Germinal center (tissue), 1 donor: ENCODE measurements at places on chromosomes 1 and 21.

GRCh38 chr1:24591781-24592180 lies 35.9 kb downstream of the NCMAP start:
- DNase-seq = no peak

DNA sequence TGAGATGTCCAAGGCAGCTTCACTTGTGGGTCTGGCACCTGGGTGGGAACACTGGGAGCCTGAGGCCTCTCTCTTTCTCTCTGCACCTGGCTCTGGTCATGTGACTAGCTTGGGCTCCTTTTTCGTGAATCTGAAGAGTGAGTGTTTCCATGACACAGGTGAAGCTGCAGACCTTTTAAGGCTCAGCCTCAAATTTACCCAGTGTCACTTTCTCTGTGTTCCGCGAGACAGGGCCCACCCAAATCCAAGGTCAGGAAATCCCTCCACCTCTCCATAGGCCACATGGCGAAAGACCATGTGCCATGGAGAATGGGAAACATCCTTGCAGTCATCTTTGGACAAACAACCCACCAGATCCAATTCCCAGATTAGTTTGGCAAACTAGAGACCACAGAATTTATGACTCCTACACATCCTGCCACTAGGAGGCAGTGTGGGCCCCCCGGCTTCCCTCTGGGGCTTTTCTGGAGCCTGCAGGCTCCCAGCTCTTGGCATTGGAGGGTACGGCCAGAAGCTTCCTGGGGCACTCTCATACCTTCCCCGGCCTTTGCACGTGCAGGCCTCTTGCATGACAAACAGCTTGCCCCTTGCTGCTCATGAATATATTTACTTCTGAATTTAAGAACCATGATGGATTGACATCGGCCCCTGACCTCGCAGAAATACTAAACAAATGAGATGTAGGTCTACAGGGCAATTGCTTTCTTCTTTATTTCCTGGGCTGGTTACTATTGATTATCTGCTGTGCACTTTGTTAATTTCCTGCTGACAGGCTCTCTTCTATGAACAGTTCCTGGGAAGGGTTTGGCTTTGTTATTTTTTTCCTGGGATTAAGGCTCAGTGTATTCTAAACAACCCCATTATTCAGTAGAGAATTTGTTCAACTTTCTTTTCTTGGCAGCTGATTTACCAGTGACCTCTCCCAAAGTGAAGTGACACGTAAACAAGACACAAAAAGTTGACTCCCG lies 180.7 kb downstream of the KAZN start:
- peak; percentile 45 for DNase-seq

GRCh38 chr1:43527111-43527878 lies 3.4 kb upstream of the PTPRF start:
- no peak for DNase-seq

DNA sequence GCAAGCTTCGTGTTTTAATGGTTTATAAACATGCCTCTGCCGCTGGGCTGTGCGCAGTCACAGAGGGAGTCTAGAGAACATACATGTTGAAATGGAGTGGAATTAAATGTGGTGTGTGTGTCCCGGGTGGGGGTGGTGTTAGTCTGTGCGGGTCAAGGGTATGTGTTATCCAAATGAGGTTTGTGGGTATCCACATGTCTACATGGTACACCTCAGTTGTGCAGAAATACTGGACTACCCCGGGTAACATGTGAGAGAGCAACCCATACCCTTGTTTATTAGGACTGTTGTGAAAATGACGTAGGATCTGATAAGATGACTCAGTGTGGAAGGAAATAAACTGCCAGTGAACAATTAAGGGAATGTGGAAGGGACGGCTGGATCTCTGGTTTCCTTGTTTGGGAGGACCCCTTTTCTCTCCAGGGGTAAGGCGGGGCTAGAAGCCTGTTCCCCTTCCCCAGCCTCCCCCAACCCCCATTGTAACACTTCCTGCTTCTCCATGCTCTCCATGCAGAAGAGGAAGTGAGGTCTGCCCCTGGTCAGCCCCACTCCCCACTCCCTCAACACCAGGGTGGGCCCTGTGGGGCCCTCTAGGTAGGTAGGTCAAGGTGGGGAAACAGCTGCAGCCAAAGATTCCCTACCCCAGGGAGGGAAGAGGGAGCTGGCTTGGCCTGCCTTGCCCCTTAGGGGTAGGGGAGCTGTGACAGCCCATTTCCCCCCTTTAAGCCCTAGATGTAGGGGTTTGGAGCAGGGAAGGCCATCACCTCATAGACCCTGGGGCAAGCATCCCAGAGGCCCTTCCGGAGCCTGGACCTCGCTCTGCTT lies 690 bp downstream of the EPS8L3 start:
- DNase-seq = no peak

- no peak for DNase-seq
Measured at GRCh38 chr1:161427733-161428516, 60.2 kb upstream of the CFAP126 start.

GRCh38 chr1:47866601-47867437 lies 130.4 kb downstream of the TRABD2B start:
- no peak for DNase-seq

DNA sequence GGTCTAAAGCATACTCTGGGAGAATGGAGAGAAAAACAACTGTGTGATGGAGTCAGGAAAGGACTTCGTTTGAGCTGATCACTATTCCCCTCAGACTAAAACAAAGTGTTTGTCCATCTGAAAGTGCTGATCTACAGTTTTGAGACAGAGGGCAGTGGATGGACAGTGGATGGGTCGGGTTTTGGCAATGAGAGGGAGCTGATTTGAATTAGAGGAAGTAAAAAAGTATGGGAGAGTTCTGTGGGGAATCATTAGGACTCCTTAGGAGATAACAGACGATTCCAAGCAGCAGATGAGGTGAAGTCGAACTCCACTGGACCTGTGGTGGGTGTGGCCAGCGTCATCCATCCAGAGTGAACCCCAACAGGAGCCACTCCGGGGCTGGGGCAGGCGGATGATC lies 62.3 kb downstream of the PTGS2 start:
- DNase-seq = no peak

GRCh38 chr1:112544011-112544688 lies 35.4 kb downstream of the WNT2B start:
- no peak for DNase-seq

GRCh38 chr1:40050863-40051262 lies 10.3 kb downstream of the CAP1 start:
- no peak for DNase-seq

DNA sequence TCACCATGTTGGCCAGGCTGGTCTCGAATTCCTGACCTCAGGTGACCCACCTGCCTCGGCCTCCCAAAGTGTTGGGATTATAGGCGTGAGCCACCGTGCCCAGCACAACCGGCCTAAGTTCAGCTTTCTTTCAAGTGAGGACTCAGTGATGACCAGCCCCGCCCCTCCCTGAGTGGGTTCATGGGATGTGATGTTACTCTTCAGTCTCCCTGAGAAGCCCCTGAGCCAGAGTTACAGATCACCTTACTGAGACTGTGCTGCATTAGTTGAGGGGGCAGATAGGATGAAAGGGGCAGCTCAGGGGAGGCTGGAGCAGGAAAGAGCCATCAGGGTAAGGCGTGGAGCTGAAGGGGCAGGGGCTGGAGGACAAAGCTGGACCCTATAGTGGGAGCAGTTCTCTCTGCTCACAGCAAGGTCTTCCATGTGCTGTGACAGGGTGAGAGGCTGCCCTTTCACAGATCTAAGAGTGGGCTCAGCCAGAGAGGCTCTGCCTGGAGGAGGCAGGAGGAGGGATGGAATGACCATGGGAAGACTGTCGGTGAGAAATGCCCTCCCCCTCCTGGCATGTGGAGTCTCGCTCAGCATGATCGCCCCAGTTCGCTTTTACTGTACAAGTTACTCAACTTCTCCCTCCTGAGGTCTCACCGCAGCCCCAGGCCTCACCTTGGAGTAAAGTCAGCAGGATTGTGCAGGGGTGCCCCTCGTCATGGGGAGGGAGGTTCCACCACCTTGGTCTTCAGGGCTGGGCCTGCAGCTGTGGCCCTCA lies 13.4 kb downstream of the SH2D2A start:
- DNase-seq = no peak

DNA sequence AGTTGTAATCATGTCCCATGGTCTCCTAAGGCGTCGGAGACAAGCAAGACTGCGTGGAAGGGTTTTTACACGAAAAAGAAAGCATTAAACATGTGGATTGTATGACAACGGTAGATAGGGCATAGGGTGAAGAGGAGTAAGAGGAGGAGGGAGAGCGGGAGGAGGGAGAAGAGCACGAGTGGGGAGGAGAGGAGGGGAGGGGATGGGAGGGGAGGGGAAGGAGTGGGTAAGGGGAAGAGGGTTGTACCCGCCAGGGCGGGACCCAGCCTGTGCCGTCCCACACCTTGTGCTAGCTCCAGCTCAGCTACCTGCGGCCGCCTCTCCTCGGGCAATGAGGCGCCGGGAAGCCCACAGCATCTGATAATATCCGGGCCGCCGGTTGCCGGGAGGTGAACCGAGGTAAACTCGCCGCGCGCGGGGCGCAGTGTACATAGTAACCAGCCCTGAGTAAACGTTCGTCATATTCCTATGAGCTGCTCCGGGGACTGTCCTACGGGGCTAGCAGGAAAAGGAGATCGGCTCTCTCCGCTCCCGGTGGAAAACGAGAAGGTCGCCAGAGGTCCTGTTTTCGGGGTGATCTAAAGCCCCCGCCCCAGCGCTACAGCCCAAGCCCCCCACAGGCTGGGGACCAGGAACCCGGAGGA lies 449 bp upstream of the RCAN3 start:
- DNase-seq = peak; percentile 78

GRCh38 chr21:28480470-28480869 lies 512.2 kb downstream of the LTN1 start:
- peak; percentile 31 for DNase-seq

GRCh38 chr1:63691701-63692425 lies 82.0 kb upstream of the ROR1 start:
- peak; percentile 53 for DNase-seq

DNA sequence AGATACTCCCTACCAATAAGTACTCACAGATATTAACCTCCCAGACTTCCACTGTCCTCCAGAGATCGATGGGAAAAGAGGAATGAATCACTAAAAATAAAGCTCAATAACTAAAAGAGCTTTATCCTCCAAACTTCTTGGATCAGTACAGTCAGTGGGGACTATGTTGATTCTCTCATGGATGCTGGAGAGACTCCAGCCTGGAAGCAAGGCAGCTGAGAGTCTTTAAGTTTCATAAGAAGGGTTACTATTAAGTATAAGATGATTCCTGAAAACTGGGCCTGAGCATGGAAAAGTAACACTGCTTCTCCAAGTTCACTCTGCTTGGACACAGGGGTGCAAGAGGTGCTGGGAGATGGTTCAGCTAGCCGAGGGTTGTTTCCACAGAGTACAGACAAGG lies 6.2 kb upstream of the DDR2 start:
- DNase-seq = no peak

DNA sequence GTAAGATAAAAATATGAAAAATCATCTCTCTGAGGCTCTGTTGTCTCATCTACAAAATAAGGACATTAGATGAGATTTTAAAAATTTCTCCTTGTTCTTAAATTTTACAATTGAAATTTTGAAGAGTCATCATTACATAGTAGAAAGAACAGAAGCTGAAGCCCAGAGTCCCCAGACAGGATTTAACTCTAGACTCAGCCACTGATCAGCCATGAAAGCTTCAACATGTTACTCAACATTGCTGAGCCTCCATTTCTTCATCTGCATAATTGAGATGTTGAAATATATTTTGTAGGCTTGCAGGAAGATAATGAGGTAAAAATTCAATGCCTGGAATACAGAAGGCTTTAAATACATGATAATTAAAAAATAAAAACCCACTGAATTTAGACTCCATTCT lies 633.3 kb downstream of the LMO4 start:
- DNase-seq = no peak

DNA sequence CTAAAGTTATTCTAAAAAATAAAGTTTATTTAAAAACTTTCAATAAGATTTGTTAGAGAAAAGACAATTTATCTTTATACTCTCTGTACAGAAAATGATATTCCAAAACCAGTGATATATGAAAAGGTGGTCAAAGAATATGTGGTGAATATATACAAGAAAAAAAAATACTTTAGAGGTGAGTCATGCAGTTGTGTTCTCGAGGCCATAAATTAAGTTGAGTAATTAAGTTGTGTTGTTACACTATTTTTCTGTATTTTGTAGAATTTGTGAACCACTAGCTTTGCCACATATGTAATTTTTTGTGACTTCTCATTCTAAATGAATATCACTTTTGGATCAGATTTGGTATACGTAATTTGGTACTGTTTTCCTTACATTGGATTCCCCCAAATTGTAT lies 23.6 kb upstream of the DUSP10 start:
- no peak for DNase-seq

DNA sequence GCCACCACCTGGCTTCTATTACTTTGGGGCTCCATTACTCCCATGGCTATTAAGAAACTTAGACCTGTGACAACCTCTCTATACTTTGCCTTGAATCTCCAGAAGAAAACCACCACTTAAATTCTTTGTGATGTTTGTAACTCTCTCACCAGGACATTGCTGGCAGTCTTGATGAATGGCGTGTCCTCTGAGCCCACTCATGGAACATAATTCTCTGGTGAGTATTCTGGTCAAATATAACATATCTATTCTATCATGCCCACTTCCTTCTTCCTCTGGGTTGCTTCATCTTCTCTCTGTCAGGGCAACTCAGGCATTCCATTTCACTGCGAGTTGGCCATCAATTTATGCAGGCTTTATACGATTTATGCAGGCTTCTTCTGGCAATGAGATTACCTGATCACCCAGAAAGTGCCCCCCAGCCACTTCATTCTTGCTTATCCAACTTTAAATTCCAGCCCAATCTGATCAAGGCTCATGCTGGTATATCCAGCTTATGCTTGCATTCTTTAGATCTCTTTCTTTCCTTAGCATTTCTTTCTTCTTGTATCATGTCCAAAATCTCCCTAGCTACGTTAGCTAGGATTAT lies 112.0 kb upstream of the CHRM3 start:
- no peak for DNase-seq

GRCh38 chr1:3061981-3062615 lies 6.9 kb upstream of the PRDM16 start:
- DNase-seq = no peak

GRCh38 chr1:177287994-177288393 lies 117.2 kb downstream of the BRINP2 start:
- DNase-seq = no peak

- no peak for DNase-seq
Measured at GRCh38 chr1:53576381-53576801, 117.2 kb downstream of the DMRTB1 start.

DNA sequence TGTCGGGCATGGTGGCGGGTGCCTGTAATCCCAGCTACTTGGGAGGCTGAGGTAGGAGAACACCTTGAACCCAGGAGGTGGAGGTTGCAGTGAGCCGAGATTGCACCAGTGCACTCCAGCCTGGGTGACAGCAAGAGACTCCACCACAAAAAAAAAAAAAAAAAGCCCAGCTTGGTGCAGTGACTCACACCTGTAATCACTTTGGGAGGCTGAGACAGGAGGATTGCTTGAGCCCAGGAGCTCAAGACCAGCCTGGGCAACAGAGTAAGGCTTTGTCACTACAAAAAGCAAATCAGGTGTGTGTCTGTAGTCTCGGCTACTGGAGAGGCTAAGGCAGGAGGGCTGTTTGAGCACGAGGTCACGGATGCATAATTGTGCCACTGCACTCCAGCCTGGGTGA lies 5.0 kb upstream of the H6PD start:
- no peak for DNase-seq

GRCh38 chr1:64304823-64305222 lies 101.4 kb downstream of the UBE2U start:
- no peak for DNase-seq
